ENCODE measurements at places on chromosomes 16 and 17. TPM values are rescaled to one million over a fixed set of nuclear protein-coding genes. Genes with fewer than 3 reads are reported as not detected.

The KCNH4 gene
- total RNA-seq = 2.2 TPM

The RHBDF1 gene
- 0.63 TPM for total RNA-seq

The NEUROD2 gene
- not detected for total RNA-seq

The KLHL11 gene
- 31.2 TPM for total RNA-seq

The TMEM238L gene
- total RNA-seq = not detected

The GGNBP2 gene
- total RNA-seq = 51.5 TPM

The ELMO3 gene
- 5.3 TPM for total RNA-seq

The SMIM22 gene
- not detected for total RNA-seq

The USP43 gene
- total RNA-seq = not detected

The ERN1 gene
- total RNA-seq = 21.0 TPM

The ARHGAP23 gene
- total RNA-seq = 0.29 TPM

The HS3ST3A1 gene
- total RNA-seq = 0.27 TPM

The KIAA0513 gene
- total RNA-seq = 13.6 TPM

The KRTAP1-5 gene
- not detected for total RNA-seq

The TTYH2 gene
- total RNA-seq = 4.5 TPM

The CDC6 gene
- 94.0 TPM for total RNA-seq

The CLEC19A gene
- total RNA-seq = not detected

The RAMP2 gene
- not detected for total RNA-seq

The PPP1R1B gene
- total RNA-seq = 0.18 TPM
